ENCODE measurements at places on chromosomes 1 and 21.
A peak's percentile ranks its signal among the peaks of the same experiment; 100 is the strongest.

DNA sequence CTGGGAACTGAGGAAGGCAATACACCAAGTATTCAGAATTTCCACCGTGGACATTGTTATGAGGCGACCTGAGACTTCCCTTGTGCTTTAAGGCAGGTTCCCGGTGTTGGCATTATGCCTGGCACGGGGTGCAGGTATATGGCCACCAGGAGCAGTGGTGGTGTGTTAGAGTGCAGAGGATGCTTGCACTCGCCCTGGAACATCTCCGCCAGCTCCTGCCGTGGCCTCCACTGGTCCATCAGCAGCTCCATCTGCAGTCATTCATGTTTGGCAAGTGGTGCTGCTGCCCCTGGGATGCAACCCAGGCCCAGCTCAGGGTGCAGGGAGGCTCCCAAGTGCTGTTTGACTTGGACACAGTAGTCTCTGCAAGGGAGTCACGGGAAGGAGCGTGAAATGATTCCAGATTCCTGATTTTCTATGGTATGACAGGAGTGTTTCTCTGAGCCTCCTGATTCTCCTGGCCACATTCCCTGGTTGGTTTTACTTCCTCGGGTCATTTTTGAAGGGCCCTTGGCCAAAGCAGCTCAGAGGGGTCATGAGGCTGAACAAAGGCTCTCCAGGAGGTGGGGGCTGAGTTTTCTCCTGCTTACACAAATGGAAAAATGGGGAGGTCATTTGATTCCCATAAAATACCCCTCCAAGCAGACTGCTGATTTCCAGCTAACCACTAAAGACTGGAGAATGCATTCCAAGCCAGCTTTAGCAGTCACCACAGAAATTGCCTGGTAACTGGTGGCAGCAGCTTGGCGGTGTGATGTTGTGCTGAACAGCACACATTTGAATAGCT lies 60.4 kb upstream of the PSEN2 start:
- no peak for DNase-seq
- H3K4me1 ChIP-seq = peaks cover 2% of the 10 kb centered on the region
- no peak overlapping the region for H3K27ac ChIP-seq
- no peaks in the 10 kb centered on the region for H3K36me3 ChIP-seq
- peaks cover 4% of the 10 kb centered on the region for H3K27me3 ChIP-seq

DNA sequence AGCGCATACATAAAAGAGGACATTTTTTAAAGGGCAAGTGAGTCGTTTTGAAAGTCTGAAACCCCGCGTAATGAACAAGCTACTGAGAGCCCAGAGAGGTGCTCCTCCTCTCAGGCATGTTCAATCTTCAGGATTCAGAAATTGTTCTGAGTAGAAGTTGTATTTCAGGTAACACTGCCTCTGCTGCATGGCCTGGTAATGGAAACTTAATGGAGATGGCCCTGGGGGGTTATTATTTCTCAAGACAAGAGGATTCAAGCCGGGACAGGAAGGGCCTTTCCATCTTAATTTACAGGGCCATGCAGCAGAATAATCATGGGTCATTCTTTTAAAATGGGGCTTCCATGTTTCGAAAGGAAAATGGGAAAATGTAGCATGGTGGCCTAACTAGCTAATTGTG lies 42.1 kb upstream of the MARK1 start:
- H3K27me3 ChIP-seq = no peaks in the 10 kb centered on the region
- no peak for DNase-seq
- H3K27ac ChIP-seq = no peak overlapping the region
- H3K4me3 ChIP-seq = no peak overlapping the region

GRCh38 chr1:31744165-31744888 lies 19.8 kb downstream of the ADGRB2 start:
- DNase-seq = no peak
- no peak overlapping the region for H3K27ac ChIP-seq
- H3K36me3 ChIP-seq = no peaks in the 10 kb centered on the region
- peaks cover 8% of the 10 kb centered on the region for H3K4me1 ChIP-seq
- no peak overlapping the region for H3K4me3 ChIP-seq

GRCh38 chr1:175690915-175691314 lies 52.5 kb downstream of the TNR start:
- no peaks in the 10 kb centered on the region for H3K36me3 ChIP-seq
- H3K4me1 ChIP-seq = no peaks in the 10 kb centered on the region
- no peaks in the 10 kb centered on the region for H3K27me3 ChIP-seq
- no peak overlapping the region for H3K27ac ChIP-seq

- H3K4me1 ChIP-seq = no peaks in the 10 kb centered on the region
- no peak overlapping the region for H3K27ac ChIP-seq
Measured at GRCh38 chr1:68101829-68102228, 51.4 kb upstream of the DIRAS3 start.

GRCh38 chr1:223087291-223088255 lies 55.5 kb downstream of the TLR5 start:
- no peak for DNase-seq
- H3K27me3 ChIP-seq = no peaks in the 10 kb centered on the region
- H3K4me3 ChIP-seq = no peak overlapping the region
- no peak overlapping the region for H3K27ac ChIP-seq
- H3K4me1 ChIP-seq = no peaks in the 10 kb centered on the region

GRCh38 chr1:109454497-109455133 lies 11.7 kb upstream of the SYPL2 start:
- no peak overlapping the region for H3K27ac ChIP-seq
- H3K4me1 ChIP-seq = no peaks in the 10 kb centered on the region
- no peak overlapping the region for H3K4me3 ChIP-seq
- H3K36me3 ChIP-seq = no peaks in the 10 kb centered on the region

DNA sequence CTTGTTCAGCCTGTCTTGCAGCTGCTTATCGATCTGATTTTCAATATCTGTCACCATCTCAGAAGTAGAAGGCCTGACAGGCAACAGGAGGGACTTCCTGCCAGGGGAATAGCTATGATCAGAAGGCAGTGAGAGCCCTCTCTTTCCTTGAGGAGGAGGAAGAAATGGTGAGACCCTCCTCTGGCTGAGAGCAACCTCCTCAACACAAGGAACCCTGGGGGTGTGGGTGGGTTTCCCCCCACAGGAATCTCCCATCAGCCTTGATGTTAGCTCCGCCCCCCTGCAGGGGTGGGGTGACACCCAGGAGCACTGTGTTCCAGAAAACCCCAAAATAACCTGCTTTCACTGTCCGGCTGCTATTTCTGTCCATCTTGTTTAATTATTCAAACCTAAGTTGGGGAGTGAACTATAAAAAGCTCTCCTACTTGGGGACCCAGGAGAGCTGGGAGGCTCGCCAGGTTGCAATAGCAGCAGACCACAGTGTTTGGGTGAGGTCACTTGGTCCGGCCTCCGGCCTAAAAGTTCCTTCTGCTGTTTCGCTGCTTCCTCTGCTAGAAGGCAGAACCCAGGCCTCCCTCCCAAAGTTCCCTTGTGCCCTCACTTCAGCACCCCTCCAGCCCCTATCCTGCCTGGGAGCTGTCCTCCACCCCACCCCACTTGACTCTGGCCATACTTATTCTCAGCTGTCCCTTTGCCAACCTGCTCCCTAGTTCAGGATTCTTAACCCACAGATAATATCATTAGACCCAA lies 7.8 kb upstream of the MEF2D start:
- H3K4me3 ChIP-seq = peak overlapping the region; percentile 71
- H3K27me3 ChIP-seq = peaks cover 3% of the 10 kb centered on the region
- peaks cover 47% of the 10 kb centered on the region for H3K4me1 ChIP-seq
- H3K36me3 ChIP-seq = no peaks in the 10 kb centered on the region

DNA sequence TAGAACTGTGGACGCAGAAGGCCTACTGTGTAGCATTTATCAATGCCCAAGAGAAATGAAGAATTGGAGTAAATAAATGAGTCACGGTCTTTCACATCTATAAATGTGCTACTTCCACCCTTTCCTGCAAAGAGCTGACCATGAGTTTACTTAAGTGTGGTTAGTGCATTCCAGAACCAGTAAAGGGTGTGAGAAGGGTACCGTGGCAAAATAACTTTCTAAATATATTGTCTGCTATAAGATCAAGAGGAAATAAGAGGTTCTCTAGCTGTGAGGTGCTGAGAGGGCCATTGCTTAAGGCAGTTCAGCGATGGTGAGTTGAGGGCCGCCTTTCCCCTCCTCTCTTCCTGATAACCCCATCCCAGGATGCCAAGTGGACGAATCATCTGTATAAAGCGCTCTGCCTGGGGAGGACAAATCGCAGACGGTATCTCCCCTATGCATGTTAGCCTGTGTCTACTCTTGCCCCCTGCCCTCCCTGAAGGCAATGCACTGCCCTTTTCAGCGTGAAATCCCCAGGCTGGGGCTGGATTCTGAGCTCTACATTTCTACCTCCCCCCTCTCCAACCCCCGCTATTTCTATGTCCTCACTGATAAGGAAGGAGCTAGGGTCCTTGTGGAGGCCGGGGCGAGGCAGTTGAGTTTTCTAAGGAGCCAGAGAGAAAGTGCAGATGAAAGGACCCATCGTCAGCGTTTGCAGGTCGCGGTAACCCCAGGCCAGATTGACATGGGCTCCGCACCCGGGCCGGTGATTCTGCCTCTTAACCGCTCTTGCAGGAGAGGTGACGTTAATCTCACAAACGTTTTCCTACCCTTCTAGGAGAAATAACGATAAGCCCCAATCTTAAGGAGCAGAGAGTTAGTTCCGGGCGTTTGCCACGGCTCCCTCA lies 1.5 kb upstream of the NCAM2 start:
- peaks cover 36% of the 10 kb centered on the region for H3K27me3 ChIP-seq
- H3K27ac ChIP-seq = no peak overlapping the region
- H3K4me3 ChIP-seq = no peak overlapping the region
- peaks cover 3% of the 10 kb centered on the region for H3K4me1 ChIP-seq

- no peak overlapping the region for H3K4me3 ChIP-seq
- no peaks in the 10 kb centered on the region for H3K4me1 ChIP-seq
- no peaks in the 10 kb centered on the region for H3K36me3 ChIP-seq
Measured at GRCh38 chr1:65558215-65558614, 137.7 kb downstream of the LEPR start.

- no peak for DNase-seq
- H3K27ac ChIP-seq = no peak overlapping the region
- no peaks in the 10 kb centered on the region for H3K4me1 ChIP-seq
- no peak overlapping the region for H3K4me3 ChIP-seq
- peaks cover 70% of the 10 kb centered on the region for H3K27me3 ChIP-seq
Measured at GRCh38 chr1:85462931-85463649, 1.9 kb downstream of the DDAH1 start.

- H3K36me3 ChIP-seq = no peaks in the 10 kb centered on the region
- H3K4me3 ChIP-seq = peak overlapping the region; percentile 19
- H3K27ac ChIP-seq = peak overlapping the region; percentile 86
- H3K4me1 ChIP-seq = peaks cover 21% of the 10 kb centered on the region
- DNase-seq = peak; percentile 61
- H3K27me3 ChIP-seq = no peaks in the 10 kb centered on the region
Measured at GRCh38 chr1:203512848-203513584, 19.1 kb downstream of the OPTC start.

GRCh38 chr21:45348591-45349327 lies 56.2 kb upstream of the COL18A1 start:
- H3K4me3 ChIP-seq = no peak overlapping the region
- H3K27ac ChIP-seq = no peak overlapping the region
- no peaks in the 10 kb centered on the region for H3K4me1 ChIP-seq

DNA sequence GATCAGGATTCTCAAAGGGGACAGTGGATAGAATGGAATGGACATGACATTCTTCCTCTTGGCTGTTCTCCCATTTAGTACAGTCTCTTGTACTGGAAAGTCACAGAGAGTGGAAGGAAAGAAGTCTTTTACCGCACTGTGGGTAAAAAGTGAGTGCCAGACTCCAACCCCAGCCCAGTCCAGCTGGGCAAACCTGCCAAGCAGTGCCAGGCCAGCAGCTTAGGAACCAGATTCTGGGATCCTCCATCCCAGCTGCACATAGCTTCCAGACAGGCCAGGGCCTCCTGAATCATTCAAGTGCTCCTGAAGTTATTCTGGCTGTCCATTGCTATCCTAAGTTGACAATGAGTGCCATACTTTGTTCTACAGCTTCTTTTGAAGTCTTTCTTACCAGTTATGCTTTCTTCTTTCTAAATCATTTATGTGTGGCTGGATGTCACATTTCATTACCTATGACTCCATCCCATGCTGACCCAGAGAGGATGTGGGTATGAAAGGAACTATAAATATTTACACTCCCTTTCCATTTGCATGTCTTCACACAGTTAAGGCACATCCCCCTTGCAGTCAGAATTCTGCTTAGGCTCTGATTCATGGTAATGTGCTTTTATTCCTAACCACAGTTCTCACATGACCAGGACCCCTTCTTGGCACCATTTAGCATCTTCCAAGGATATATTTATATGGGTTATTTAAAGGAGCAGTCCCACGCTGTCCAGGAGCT lies 88.9 kb downstream of the AK5 start:
- no peak overlapping the region for H3K27ac ChIP-seq
- H3K27me3 ChIP-seq = no peaks in the 10 kb centered on the region
- DNase-seq = no peak
- no peak overlapping the region for H3K4me3 ChIP-seq
- H3K4me1 ChIP-seq = no peaks in the 10 kb centered on the region

DNA sequence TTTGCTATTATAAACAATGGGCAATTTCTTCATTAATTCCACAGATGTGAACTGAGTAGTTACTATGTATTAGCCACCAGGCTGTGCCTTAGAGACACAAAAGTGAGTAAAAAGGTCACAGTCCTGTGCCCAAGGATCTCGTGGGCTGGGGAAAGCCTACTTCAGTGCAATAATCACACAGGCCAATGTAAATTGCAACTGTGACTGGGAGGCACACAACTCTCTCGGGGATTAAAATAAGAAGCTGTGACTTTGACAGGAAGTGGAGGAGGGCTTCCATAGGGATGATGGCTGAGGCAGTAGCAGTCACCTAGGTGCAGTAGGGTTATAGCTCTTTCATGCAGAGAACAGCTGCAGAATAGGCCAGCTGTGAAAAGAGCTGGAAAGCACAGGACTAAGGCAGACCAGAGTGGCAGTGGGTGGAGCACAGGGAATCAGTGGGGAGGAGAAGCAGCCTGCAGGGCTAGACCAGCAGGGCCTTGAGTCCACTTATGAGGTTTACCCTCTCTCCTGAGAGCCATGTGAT lies 121.9 kb downstream of the MAB21L3 start:
- H3K4me3 ChIP-seq = no peak overlapping the region
- H3K4me1 ChIP-seq = peaks cover 1% of the 10 kb centered on the region
- no peak overlapping the region for H3K27ac ChIP-seq
- H3K36me3 ChIP-seq = no peaks in the 10 kb centered on the region
- peaks cover 2% of the 10 kb centered on the region for H3K27me3 ChIP-seq
- DNase-seq = no peak

GRCh38 chr1:244836135-244836521 lies 670 bp downstream of the COX20 start:
- no peak for DNase-seq
- peak overlapping the region; percentile 93 for H3K4me3 ChIP-seq
- peaks cover 44% of the 10 kb centered on the region for H3K4me1 ChIP-seq
- peaks cover 47% of the 10 kb centered on the region for H3K36me3 ChIP-seq
- H3K27me3 ChIP-seq = no peaks in the 10 kb centered on the region

- H3K4me3 ChIP-seq = no peak overlapping the region
- peaks cover 10% of the 10 kb centered on the region for H3K27me3 ChIP-seq
- no peak for DNase-seq
- no peak overlapping the region for H3K27ac ChIP-seq
- H3K4me1 ChIP-seq = peaks cover 5% of the 10 kb centered on the region
Measured at GRCh38 chr1:160177667-160178066, 12.7 kb upstream of the CASQ1 start.

GRCh38 chr1:184362876-184363275 lies 24.0 kb upstream of the C1orf21 start:
- no peaks in the 10 kb centered on the region for H3K36me3 ChIP-seq
- no peak overlapping the region for H3K4me3 ChIP-seq
- DNase-seq = no peak
- H3K4me1 ChIP-seq = no peaks in the 10 kb centered on the region
- H3K27me3 ChIP-seq = peaks cover 7% of the 10 kb centered on the region

- no peaks in the 10 kb centered on the region for H3K27me3 ChIP-seq
- no peak for DNase-seq
- peaks cover 18% of the 10 kb centered on the region for H3K4me1 ChIP-seq
- no peak overlapping the region for H3K27ac ChIP-seq
Measured at GRCh38 chr1:155527677-155528076, 34.9 kb downstream of the ASH1L start.
